ENCODE measurements at places on chromosomes 5 and 9.

DNA sequence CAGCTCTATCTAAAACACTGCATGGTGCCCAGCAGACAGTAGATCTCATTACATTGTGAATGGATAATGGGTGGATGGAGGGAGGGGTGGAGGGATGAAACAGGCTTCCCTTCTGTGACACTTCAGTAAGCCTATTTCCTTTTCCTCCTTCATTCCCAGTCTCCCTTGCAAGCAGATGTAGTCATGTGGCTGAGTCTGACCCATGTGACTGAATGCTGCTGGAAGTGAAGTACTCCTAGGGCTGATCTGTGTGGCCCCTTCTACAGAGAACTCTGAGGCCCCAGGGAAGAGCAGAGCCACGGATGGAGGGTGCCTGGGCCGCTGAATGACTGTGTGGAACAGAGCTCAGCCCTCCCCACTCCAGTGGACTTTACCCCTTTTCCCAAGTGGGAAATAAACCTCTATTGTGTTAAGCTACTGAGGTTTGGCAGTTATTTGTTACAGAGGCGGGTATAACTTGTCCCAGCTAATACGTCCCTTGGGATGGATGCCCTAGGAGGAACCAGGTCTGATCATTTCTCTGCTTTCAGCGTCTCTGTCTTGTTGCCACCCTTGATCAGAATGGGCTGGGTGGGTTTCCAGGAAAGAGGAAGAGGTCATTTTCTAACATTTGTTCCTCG, 176.1 kb upstream of the MVB12B start:
- DNase-seq = peak; percentile 49

- no peak for DNase-seq
Measured at GRCh38 chr9:138059196-138059595, 181.6 kb downstream of the CACNA1B start.

DNA sequence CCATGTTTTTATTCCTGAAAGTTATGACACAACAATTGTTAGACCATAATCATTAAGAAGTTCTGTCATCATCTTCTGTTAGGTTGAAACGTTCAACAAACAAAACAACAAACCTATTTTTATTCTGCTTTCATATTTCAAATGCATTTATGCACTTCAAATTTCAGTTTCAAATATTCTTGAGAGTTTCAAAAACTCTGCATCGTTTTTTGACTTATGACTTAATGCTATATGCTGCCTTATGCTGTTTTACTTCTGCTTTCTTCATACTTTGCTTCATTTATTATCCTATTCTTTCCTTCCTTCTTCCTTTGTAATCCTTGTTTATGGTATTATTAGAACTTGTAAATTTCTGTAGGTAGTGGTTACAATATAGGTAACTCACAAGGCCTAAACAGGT, 95.0 kb downstream of the PCSK1 start:
- DNase-seq = no peak

DNA sequence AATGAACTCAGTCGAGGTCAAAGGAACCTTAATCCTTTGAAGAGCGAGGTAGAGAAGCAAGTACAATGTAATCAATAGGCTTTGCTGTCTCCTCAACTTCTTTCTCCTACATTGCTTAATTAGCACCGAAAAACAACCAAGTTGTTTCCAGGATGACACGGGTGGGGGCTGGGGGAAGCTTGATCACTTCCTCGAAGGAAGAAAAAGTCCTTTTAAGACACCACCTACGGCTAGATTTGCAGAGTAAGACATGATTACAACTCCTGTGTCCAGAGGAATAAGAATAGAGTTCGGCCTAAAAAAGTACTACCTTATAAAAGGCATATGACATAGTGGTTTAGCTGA, 811 bp upstream of the ARRDC3 start:
- no peak for DNase-seq

GRCh38 chr9:130780865-130781504, 54.1 kb upstream of the ABL1 start:
- no peak for DNase-seq

DNA sequence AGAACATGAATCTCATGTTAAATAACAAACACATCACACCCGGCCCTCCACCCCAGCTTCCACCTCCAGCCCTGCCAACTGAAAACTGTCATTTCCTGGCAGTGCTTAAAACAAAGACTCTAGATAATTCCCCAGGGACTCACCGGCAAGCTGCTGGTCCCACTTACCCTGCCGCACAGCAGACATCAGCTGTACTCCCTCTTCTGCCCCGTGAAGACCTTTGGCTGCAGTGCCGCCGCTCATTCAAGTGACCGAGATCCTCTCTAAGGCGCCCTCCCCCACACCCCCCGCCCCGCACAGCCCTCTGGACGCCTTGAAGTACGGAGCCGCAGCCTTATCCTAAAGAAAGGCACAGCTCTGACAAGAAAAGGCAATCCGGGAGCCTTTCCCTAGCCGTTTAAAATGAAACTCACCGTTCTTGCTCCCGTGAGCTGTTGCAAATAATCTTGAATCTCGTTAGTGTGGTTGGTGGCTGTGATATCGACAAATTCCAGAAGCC, 434 bp downstream of the GLRX start:
- no peak for DNase-seq

DNA sequence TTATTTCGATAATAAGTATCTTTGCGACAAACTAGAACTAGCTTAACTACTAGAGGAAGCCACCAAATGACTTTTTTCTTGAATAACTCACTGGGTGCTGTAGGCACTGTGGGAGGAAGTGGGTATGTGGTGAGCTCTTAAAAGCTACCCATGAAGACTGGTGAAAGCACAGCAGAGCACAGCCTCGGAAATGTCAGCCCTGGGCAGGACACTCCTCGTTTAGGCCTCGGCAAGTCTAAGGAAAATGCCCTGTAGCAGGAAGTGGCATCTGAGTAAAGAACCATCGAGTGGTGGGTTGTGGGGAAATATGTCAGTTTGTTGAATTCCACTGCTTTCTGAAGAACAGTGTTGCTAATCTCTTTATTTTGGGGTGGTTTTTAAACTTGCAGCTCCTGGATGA, 44.0 kb upstream of the NCS1 start:
- no peak for DNase-seq

GRCh38 chr5:115428676-115429075, 115.9 kb downstream of the FEM1C start:
- no peak for DNase-seq

- no peak for DNase-seq
Measured at GRCh38 chr5:109829331-109829730, 139.6 kb downstream of the MAN2A1 start.

DNA sequence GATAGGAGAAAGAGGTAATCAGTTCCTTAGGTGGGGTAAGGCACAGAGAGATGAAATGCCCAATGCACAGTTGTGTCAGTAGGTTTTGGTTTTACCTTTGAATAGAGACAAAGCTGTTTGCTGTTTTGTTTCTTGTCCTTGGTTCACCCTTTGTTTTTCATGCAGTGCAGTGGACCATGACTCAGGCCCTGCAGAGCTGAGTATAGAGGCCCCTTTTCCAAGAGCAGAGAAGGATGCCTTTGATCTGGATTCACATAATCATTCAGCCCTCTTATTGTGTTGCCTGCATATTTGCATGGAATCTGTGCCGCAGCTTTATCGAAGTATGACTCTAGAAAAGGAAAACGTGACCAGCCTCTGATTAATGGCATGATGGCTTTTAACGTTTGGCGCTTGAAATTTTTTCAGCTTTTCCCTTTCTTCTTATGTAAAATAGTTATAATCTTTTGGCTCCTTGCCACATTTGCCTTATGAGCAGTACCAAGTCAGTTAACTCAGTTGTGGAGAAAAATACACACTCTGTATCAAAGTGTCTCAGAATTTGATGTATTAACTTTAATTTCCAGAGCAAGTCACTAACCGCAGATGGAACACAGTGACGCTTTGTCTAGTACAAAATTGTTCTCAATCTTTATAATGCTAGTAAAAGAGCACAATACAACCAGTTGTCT, 197.6 kb downstream of the KDM4C start:
- no peak for DNase-seq
